GOT3 (cell line): ENCODE measurements at places on chromosomes 7 and 10.

GRCh38 chr7:28272461-28272877 lies 91.9 kb upstream of the JAZF1 start:
- no peak for DNase-seq

- DNase-seq = no peak
Measured at GRCh38 chr10:104041891-104042535, 43.7 kb downstream of the COL17A1 start.

DNA sequence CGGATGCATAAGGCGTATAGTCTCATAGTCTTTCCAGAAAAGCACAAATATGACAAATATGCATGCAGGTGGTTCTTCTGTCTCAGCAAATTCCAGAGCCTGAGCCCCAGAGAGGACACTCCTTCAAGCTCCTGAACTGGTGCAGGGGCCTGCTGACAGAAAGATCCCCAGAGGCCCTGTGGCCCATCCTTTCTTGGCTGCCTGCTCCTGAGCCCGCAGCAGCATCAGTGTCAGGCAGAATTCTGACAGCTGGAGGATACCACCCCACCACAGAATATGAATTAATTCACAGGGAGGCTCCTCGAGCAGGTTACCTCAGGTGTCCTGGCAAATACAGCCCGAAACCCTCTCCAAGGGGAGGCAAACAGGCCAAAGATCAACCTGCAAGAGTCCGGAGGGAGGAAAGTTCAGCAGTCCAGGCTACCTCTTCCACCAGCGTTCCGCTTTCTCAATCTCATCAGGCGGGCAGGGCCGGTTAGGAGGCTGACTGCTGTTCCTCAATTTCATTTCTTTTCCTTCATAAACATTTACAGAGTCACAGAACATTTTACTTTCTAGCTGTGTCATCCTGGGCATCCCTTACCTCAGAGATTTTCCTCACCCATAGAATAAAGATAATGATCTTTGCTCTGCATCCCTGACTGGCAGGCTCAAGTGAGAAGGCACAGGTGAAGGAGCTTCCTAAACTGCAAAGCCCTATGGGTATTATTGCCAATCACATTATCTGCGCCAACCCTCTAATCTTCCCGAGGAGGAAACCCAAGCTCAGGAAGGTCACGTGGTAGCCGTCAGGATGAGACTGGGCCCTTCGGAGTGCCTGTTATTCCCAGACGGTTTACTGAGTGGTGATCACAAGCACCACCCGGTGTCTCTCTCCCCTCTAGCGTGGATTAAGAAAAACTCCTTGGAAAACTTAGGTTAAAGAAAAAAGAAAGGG lies 1.4 kb downstream of the DNAJB12 start:
- DNase-seq = no peak

GRCh38 chr7:112292162-112292561 lies 85.7 kb downstream of the ZNF277 start:
- no peak for DNase-seq
